ENCODE measurements at places on chromosomes 12 and 14.

GRCh38 chr12:125454786-125455480 is 389.7 kb downstream of the AACS start:
- DNase-seq, result no peak

DNA sequence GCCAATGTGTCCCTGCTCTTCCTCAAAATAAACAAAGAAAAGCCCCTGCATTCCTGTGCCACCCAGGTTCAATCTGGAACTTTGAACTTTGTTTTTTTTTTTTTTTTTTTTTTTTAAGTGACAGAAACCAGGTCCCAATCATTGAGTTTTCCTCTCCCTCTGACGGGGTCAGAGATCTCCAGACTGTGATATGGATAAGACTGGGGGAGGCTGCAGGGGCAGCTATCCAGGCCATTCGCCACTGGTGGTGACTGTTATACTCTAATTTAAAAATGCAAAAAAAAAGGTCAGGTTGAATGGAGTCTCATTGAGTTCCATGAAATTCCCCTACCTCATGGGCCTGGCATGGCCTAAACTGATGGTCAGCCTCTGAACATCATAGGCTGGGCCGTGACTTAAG is 57.0 kb downstream of the TMX1 start:
- no peak for DNase-seq

GRCh38 chr14:99947695-99948094 is 117.5 kb upstream of the EVL start:
- no peak for DNase-seq

GRCh38 chr12:68446901-68447796 is 115.0 kb upstream of the MDM1 start:
- no peak for DNase-seq

DNA sequence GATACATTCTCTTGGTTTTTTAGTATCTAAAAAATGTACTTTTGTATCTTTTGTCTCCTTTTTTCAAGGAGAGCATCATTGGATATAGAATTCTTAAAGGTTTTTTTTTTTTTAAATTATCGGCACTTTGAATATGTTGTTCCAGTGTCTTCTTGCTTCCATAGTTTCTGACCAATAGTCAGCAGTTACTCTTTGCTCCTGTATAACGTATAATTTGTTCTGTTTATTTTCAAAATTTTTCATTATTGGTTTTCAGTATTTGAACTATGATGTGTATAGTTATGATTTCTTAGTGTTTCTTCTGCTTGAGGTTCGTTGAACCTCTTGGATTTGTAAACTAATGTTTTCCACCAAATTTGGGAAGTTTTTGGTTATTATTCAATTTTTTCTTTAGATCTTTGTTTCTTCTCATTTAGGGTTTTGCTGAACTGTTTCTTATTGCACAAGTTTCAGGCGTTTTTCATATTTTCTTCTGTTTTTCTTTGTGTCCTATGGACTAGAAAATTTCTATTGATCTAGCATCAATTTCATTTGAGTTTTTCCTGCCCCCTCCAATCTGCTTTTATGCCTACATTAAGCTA is 93.9 kb downstream of the PLBD1 start:
- no peak for DNase-seq

GRCh38 chr12:94427501-94428381 is 31.9 kb downstream of the CEP83 start:
- no peak for DNase-seq

- DNase-seq, result no peak
Measured at GRCh38 chr14:34794217-34794616, 79.8 kb upstream of the CFL2 start.

DNA sequence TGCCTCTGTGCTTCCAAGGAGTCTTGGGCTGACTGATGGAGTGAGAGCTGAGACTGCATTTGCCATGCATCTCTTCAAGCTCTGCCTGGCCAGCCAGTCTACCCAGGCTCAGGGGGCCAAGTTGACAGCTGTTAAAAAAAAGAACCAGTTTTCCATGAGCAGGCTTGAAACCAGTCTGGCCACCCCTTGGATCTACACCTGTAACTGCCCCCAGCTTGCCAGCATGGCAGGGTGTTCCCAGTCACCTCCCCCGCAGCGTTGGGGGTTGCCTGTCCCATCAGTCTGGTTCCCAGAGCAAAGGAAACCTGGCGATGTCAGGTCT is 202.7 kb downstream of the ZFP36L1 start:
- DNase-seq, result no peak

DNA sequence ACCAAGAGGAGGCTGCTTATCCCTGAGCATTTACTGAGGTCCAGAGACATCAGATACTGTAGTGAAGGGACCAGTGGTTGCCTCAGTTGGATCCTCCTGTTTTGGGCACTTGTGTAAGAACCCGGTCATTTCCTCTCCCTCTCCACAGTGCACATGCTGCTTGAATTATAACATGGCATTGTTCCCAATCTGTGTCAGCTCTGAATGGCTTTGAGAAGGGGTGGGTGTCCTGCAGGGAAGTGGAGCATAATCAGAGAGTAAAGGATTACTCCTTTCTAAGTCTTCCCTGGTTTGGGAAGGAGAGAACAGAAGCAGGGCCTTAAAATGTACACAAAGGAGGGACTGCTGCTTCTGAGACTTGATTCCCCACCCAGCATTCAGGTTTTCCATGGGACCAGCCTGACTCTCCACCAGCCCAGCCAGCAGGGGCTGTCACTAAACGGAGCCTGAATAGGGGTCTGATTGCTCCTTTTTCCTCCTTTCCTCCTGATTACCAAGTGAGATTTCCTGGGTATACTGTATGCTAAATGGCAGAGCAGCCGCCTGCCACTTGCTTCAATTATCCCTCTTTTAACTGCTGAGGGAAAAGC is 78.4 kb downstream of the NRXN3 start:
- no peak for DNase-seq

- DNase-seq, result no peak
Measured at GRCh38 chr12:96094201-96094600, 58.8 kb upstream of the LTA4H start.

- no peak for DNase-seq
Measured at GRCh38 chr12:105832806-105833205, 305.9 kb downstream of the NUAK1 start.

DNA sequence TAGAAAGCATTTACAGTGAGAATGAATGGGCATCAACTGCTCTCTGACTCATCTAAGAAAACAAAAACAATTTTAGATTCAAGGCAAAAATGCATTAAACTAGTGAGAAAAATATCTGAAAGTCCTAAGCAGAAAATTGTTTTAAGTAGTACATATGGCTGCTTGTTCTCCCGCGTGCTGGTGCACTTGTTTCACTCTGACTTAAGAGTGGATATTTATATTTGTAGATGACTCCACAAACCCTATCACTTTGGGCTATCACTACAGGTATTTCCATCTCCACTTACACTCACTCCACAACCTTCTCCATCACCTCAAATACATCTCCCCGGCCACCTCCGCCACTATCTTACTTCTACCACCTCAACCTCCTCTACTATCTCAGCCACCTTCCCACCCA is 253.9 kb upstream of the EGLN3 start:
- DNase-seq, result no peak

GRCh38 chr12:13033476-13033875 is 10.7 kb upstream of the FAM234B start:
- no peak for DNase-seq

GRCh38 chr14:74297986-74298385 is 4.7 kb downstream of the ABCD4 start:
- DNase-seq, result no peak

GRCh38 chr14:22561661-22562579 is 27.1 kb downstream of the DAD1 start:
- DNase-seq, result peak; percentile 69

- no peak for DNase-seq
Measured at GRCh38 chr14:75489480-75489837, 32.8 kb upstream of the BATF start.

- DNase-seq, result no peak
Measured at GRCh38 chr14:25267186-25267585, 217.2 kb upstream of the STXBP6 start.

GRCh38 chr12:52010152-52010622 is 3.4 kb downstream of the TAMALIN start:
- no peak for DNase-seq

GRCh38 chr12:76552343-76552938 is 7.1 kb downstream of the OSBPL8 start:
- no peak for DNase-seq

DNA sequence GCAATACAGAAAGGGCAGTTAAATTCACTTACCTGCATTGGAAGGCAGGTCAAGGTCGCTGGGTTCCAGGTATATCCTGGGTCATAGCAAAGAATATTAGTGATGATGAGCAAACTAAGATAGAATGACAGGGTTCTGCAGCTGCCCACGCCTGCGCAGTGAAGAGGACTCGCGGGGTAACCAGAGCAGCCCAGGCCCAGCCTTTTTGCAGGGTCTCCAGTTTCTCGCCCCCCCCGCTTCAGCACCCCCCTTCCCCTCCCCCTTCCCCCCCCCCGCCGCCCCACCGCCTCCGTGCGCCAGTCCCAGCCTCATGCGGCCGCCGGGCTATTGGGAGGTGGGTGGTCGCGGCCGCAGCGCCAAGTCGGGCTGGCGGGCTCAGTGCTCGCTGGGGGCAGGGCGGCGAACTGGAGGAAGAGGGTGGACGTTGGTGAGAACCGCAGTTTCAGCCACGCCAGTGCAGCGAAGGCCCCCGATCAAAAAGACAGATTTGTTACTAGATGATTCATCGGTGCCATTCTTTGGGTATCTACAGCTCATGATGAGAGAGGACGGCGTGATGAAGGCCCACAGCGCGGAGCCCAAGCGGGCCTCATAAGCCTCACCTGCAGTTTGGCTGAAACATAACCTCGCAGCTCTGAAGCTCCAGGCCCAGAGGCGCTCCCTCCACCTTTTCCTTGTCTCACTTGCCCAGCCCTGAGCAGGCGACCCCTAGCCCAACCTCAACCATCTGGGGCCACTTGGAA is 20.2 kb downstream of the SLC2A3 start:
- no peak for DNase-seq

DNA sequence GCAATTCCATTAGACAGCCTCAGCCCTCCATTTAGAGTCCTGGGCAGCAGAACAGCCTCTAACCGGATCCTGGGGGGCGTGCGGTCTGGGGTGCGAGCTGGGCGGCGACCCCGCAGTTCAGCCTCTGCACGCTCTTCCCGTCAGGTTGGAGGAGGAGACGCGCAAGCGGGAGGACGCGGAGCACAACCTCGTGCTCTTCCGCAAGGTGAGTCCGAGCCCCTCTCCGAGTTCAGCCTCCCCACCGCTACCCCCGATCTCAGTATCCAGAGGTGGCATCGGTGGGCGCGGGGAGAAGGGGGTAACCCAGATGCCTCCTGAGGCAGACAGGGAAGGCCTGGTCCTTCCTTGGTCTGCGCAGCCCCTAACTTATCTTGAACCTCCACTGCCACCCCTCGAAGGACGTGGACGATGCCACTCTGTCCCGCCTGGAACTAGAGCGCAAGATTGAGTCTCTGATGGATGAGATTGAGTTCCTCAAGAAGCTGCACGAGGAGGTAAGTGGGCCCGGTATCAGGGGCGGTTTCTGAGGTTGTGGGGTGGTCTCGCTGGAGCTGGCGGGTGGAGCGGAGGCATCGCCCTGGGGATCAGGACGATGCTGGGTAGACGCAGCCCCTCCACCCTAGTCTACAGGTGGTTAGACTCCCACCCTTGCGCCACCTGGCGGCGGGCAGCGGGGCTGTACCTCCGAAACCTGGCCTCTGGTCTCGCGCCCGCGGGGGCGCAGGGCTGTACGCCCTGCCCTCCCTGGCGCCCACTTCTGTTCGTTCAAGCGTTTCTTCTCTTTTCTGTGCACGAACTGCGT is 1.3 kb downstream of the PRPH start:
- DNase-seq, result peak; percentile 24

DNA sequence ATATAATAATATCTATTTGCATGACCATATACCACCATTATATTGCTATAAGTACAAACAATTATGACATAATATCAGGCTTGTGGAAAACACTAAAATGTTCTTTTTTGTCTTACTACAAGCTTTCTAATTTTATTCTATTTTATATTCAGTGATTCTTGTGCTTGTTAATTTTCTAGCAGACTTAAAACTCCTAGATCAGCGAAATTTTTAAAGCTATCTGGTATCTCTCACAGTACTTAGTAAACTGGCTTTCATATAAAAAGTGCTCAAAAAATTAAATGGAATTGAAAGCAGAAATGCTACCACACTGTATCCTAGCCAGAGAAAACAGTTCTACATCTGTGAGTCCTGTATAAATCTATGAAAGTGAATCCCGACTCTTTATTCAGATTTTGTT is 105.3 kb downstream of the PAX9 start:
- no peak for DNase-seq

DNA sequence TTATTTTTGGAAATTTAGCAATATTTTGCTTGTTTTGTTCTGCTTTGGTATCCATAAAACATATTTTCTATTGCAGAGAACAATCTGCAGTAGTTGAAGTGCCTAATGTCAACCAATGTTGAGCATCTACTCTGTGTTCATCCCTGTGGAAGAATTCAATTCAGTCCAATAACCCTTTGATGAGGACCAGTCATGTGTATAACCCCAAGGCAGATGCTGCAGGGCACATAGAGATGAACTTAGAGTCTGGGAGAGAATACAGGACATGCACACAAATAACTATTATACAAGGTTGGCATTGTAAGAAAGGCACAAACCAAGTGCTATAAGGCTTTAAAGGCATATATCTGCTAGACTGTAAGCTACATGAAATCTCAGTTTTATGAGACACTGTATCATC is 304.7 kb downstream of the LRIG3 start:
- DNase-seq, result no peak

GRCh38 chr12:82461393-82461792 is 103.1 kb downstream of the METTL25 start:
- no peak for DNase-seq

DNA sequence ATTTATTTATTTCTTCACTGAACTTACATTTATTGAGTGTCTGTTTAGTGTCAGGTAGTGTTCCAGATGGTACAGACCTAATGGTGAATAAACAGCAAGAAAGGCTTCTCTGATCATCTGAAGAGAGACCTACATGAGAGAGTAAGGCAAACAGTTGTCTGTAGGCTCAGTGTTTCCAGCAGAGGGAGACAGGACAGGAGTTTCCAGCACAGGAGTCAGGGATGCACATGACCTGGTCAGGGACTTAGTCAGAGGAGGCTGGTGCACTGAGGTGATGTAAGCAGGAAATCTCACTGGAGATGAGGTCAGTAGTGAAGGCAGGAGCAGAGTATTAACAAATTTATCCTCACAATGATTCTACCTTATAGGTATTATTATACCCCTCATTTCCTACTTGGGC is 233.2 kb downstream of the MDGA2 start:
- no peak for DNase-seq

DNA sequence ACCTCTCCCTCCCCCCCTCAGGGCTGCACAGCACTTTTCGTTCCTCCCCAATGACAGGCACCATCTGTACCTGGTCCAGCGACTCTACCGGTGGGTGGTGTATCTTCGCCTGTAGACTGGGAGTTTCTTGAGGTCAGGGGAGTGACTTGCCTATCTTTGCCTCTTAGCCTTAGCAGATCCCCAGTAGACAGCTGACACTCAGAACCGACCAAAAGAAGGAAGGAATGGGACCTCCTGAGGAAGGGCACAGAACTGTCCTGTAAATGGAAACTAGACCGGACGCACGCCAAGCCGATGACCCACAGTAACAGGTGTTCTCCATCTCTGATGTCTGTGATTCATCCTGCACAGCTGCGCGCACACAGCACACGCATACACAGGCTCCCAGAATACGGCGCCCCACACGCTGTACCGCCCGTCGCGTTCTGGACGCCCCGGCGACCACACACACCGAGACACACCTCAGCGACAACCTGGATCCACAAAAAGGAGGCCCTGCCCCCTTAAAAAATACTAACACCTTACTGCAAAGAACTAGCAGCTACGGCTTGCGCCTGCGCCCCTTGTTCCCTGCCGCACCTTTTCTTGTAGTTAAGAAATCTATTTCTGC is 673 bp upstream of the TTC9 start:
- DNase-seq, result no peak

- DNase-seq, result peak; percentile 68
Measured at GRCh38 chr14:101442451-101442850, 118.8 kb upstream of the DIO3 start.

All from stimulated activated CD4-positive, alpha-beta T cell treated with anti-CD3 and anti-CD28 coated beads, TNF-alpha, amount 100 ng/mL, for 24 hours (primary cell).